ENCODE measurements at places on chromosomes 16 and 17. TPM values are rescaled to one million over a fixed set of nuclear protein-coding genes. Genes with fewer than 3 reads are reported as not detected.

DHRS7C gene
- not detected for total RNA-seq

TPSG1 gene
- not detected for total RNA-seq

KRT28 gene
- total RNA-seq: not detected

EPOP gene
- total RNA-seq: 10.3 TPM

UMOD gene
- not detected for total RNA-seq

ITGAD gene
- not detected for total RNA-seq

CHST5 gene
- not detected for total RNA-seq

CTRL gene
- total RNA-seq: 4.5 TPM

EVI2A gene
- total RNA-seq: 110 TPM

ACSF2 gene
- total RNA-seq: 28.7 TPM

DUS1L gene
- 99.3 TPM for total RNA-seq

ZNF469 gene
- total RNA-seq: 0.28 TPM

MIF4GD gene
- total RNA-seq: 54.8 TPM

HOXB4 gene
- 6.2 TPM for total RNA-seq

RAP1GAP2 gene
- total RNA-seq: 36.7 TPM

CBX8 gene
- total RNA-seq: 5.7 TPM

SMTNL2 gene
- total RNA-seq: not detected

KRTAP3-1 gene
- not detected for total RNA-seq

FSCN2 gene
- 0.50 TPM for total RNA-seq

VASN gene
- total RNA-seq: not detected

PARN gene
- 41.4 TPM for total RNA-seq

TP53TG3 gene
- total RNA-seq: not detected

PIK3R6 gene
- total RNA-seq: 2.0 TPM

MAP2K6 gene
- total RNA-seq: 5.3 TPM
